ENCODE measurements at places on chromosomes 3 and 15.

GRCh38 chr15:64289550-64289949, 66.4 kb downstream of the CSNK1G1 start:
- DNase-seq: no peak

- peak; percentile 31 for DNase-seq
Observed at GRCh38 chr3:22159004-22159695, 408.1 kb upstream of the ZNF385D start.

DNA sequence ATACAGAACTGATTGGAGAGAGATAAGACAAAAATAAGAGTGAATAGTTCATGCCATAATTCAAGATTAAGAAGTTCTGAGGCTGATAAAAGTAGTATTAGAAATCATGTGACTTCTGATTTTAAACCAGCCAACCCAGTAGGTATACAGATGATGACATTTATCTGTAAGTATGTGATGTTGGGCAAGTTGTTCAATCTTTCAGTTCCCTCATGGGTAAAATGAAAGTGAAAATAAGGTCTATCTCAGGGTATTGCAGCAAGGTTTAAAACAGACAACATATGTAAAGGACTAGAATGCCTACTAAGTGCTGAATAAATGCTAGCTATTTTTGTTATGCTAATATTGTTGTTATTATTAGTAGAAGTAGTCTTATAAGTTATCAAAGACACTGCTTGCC, 1055.7 kb downstream of the NAALADL2 start:
- no peak for DNase-seq

DNA sequence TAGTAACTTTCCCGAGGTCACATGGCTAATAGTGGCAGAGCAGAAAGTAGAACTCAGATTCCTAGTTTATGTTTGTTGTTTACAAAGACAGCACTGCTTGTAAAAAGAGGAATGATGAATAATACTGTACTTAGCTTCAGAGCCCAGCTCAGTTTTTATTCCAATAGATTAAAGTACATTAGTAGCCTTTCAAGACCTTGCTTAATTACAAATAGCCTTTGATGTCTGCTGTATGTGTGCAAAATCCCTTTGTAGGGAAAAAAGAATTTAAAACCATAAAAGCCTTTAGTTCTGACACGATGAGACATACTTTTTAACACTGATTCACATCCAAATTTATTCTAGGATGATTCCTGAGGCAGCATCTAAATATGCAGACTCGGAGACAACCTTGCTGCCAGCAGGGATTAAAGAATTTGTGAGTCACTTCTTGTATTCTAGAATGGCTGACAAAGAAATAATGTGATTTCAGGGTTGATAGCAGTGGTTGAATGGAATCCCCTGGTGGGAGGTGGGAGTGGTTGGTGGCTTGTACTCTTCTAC, 324.2 kb upstream of the TGFBR2 start:
- no peak for DNase-seq

DNA sequence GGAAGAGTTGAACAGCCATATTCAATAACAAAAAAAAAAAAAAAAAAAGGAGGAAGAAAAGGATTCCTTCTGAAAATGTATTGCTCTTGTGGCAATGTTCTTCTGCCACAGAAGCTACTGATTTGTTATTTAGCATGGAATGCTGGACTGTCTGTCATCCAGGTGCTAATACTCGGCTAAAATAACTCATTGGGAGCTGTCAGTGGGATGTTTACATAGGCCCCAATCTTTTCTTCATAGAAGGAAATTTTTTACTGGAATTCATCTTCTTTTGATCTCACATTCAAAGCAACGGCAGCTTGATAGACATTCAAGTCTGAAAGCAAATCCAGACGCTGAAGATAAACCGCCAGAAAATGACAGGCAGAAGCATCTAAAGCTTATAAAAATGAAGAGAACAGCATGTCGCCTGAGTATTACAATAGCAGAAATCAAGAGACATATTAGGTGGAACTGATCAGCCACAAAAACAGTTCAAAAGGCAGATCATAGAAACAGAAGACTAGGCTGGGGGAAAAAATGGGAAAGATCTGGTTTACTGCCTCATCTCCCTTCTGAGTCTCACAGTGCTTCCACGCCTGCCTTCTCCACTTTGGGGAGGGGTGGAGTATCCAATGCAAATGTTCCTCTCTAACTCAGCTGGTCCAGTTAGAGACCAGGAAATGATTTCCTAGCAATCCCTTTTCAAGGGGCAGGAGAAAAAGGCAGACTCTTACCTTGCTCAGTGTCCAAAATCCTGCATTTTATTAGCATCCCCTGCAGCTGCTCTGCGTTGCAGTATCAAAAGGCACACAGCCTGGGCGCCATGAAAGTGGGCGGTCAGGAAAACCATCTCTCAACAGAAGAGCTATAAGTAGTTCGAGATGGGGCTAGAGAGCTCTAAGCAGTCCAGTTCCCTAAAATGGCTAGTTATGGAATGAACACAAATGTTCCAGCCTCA, 451.9 kb downstream of the FOXP1 start:
- peak; percentile 36 for DNase-seq

- DNase-seq: no peak
Observed at GRCh38 chr3:126552688-126553283, 5.9 kb downstream of the C3orf22 start.

DNA sequence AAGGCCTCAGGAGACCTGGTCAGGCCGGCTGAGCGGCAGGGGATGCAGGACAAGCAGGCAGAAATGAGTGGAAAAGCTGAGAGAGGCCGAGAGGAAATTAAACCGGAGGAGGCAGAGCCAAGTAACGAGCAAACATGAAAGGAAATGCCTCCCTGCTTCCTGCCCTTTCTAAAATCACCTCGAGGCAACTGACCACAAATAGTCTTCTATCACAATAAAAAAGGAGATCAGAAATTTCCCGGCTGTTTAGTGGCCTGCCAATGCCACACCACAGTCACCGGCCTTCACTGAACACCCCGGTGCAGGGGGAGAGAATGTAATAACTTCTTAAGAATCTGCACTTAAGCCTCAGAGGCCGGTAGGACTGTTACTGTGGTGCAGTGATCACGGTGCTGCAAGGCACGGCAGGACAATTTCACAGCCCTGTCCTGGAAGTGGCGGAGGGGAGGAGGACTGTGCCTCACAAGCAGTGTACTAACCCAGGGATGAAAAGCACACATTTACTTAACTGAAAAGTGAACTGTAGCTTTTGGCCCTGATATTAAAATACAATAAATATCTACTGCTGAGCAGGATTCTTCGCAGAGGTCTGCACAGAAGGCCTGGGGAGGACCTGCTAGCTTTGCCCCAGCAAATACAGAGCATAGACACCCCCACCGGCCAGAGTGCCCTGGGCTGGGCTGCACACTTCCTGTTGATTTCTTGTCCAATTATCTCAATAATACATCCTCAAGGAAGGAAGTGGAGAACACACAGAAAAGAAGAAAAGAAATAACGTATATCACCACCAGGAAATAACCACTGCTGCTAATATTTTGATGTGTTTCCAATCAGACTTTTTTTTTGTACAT, 183.5 kb upstream of the NSMCE3 start:
- peak; percentile 5 for DNase-seq

DNA sequence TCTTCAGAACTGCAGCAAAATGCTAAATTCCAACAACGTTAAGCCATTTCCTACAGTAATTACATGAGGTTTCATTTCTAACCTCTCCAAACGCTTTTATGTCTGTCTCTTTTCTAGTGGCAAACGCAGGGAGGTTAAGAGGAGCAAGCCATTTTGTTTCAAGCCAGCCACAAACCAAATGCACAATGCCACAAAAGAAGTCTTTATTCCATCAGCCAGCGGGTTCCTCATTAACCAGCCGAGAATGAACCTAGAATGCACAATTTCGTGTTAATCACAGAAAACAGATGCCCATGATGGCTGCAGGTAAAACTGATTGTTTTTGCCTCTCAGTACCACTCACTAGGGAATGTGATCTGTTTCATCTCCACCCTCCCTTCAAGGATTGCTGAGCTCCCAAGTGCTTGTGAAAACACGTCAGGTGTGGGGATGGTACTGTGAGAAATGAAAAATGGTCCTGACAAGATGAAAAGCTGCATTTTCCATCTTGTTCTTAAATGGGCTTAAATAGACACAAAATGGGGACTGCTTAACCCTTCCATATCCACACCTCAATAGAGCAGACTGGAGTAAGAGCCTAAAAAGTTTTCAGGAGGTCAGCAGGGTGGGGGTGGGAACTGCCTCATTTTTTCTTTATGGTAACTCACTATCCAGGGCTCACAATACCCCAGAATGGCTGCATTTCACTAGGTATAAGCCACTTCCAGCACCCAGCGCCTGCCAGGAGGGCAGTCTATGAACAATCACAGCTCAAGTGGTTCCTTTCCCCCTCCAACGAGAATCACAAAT, 277.1 kb downstream of the MAGI1 start:
- no peak for DNase-seq

All from common myeloid progenitor, CD34-positive (primary cell).